Activated CD8-positive, alpha-beta T cell treated with anti-CD3 and anti-CD28 coated beads, Interleukin-2, amount 10 ng/mL, durations not matched to agents 7 days and 5 days (primary cell): ENCODE measurements at places on chromosomes 2 and 18. TPM values are rescaled to one million over a fixed set of nuclear protein-coding genes. Genes with fewer than 3 reads are reported as not detected.

Gene NT5DC4
- total RNA-seq = not detected

Gene CTIF
- 2.1 TPM for total RNA-seq

Gene ALPG
- total RNA-seq = not detected

GRCh38 chr2:16135913-16136310 lies 195.6 kb downstream of the MYCN start:
- DNase-seq = no peak
- no peak overlapping the region for H3K27ac ChIP-seq
- no peak overlapping the region for H3K4me3 ChIP-seq
- H3K4me1 ChIP-seq = no peaks in the 10 kb centered on the region

DNA sequence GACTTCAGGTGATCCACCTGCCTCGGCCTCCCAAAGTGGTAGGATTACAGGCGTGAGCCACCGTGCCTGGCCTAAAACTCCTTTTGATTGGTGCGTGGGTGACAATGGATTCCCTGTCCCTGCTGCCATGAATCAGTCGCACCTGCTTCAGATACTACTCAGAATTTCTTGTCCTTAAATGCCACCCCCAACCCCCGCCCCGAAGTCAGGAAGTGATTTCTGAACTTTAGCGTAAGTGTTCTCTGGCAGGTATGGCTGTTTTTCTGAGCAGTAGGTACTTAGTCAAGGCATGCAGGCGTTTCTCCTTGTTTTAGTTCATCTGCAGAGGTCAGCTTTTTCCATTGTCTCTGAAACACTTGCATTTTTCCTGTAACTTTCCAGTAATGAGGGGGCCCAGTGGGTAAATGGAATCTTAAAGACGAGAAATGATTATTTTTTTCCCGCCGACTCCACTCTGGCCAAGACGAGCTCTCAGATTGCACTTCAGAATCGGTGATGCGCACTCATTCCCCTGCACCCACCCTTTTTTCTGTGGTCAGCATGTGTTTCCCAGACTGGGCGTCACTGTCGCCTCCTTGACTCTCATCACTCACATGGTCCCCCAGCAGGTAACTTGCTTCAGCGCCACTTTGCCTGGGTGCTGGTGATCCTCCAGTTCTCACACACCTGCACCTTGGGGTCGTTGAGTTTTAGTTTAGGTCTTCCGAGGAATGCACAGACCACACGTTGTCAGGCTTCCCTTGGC lies 179.7 kb downstream of the GBX2 start:
- no peak for DNase-seq
- no peaks in the 10 kb centered on the region for H3K4me1 ChIP-seq
- peaks cover 2% of the 10 kb centered on the region for H3K27me3 ChIP-seq
- H3K4me3 ChIP-seq = no peak overlapping the region

DNA sequence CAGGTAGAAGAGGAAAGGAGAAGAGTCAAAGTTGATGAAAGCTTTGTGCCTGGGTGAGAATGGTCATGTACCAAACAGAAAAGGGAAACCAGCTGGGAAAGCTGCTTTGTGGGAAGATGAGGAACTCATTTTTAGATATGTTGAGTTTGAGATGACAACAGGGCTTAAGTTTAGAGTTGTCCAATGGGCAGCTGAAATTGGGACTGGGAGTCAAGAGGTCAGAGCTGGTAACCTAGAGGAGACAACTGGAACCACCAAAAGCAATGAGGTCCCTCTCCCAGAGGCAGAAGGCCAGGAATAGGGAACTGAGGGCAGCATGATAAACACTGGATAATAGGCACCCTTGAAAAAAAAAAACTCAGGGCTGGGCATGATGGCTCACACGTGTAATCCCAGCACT lies 48.8 kb downstream of the SLC4A1AP start:
- H3K36me3 ChIP-seq = no peaks in the 10 kb centered on the region
- no peak for DNase-seq
- H3K27ac ChIP-seq = no peak overlapping the region
- peaks cover 23% of the 10 kb centered on the region for H3K4me1 ChIP-seq
- peaks cover 22% of the 10 kb centered on the region for H3K27me3 ChIP-seq
